Stimulated activated CD8-positive, alpha-beta memory T cell treated with anti-CD3 and anti-CD28 coated beads, Interleukin-15, amount 100 ng/mL, for 48 hours (primary cell): ENCODE measurements at places on chromosomes 1 and 21.

DNA sequence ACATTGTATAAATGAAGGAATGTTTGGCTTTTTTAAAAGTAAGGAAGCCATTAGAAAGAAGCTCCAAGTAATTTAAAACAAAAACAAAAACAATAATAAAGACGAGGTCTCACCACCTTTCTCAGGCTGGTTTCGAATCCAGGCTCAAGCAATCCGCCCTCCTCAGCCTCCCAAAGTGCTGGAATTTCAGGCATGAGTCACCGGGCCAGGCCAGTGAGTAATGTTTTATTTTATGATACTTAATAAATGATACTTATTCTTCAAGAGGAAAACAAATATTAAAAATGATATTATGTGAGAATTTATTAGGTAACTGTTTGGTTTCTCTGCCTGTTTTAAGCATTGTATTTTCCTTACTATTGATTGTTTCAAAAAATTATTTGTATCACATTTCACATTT, 201.4 kb upstream of the BRINP3 start:
- no peak for DNase-seq

- DNase-seq: no peak
These were observed 130.9 kb downstream of the PBX1 start for GRCh38 chr1:164689672-164690511.

- no peak for DNase-seq
These were observed 27.4 kb downstream of the VANGL1 start for GRCh38 chr1:115669002-115669673.

DNA sequence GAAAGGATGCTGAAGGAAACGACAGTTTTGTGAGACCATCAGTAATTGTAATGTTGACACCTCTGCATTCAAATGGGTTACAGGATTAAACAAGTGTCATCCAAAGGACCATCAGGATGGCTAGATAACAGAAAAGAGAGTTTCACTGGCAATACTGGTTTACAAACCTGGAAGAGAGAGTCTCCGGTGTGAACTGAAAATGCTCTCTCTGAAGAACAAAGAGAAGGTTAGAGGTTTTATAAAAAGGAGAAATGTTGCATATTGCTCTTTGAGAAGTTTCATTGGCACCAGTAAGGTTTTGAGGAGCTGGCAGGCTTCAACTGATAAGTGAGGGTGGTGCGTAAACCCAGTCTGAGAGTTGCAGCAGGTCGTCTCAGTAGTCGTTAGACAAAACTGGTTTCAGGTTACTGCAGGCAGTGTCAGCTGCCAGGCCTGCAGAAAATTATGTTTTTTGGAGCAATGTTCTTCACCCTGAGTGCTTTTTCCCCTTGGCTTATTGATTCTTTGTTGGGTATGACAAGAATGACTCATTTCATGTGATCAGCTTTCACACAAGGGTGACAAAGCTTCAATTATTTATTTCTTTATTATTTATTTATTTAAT, 42.2 kb downstream of the KCNK1 start:
- no peak for DNase-seq

DNA sequence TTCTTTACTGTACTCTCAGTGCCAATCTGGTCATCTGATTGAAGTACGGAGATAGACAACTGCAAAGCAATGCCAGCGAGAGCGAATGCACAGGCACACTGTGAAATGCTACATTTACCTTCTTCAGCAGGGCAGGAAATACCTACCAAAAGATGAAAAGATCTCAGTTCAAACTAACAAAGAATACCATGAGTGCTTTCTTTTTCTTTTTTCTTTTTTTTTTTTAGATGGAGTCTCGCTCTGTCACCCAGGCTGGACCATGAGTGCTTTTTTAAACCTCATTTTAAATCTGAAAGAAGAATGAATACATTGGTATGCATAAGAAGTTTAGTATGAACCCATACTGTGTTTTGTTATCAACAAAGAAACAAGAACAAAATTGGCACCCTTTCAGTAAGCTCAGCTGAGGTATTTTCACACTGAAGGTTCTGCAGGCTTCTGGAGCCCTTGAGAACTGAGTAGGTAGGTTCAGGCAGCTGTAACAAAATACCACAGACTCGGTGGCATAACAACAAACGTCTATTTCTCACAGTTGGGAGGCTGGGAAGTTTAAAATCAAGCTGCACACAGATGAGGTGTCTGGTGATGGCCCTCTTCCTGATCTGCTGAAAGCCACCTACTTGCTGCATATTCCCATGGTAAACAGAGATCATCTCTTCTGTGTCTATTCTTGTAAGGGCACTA, 1.7 kb upstream of the CHI3L2 start:
- no peak for DNase-seq

DNA sequence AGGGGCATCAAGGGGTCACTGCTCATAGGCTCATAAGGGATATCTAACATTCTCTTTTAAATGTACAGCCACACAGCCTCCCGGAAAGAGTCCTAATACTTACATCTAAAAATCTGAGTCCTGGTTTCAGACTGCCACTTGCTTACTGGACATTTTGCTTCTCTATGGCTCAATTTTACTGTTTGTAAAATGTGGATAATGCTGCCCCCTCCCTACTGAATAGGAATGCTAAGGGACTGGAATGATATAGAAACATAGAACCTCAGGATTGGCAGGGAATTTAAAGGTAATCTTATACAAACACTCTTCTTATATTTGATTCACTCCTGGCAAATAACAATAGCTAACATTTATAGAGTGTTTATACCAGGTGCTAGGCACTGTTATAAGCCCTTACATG, 910 bp upstream of the TNR start:
- no peak for DNase-seq

DNA sequence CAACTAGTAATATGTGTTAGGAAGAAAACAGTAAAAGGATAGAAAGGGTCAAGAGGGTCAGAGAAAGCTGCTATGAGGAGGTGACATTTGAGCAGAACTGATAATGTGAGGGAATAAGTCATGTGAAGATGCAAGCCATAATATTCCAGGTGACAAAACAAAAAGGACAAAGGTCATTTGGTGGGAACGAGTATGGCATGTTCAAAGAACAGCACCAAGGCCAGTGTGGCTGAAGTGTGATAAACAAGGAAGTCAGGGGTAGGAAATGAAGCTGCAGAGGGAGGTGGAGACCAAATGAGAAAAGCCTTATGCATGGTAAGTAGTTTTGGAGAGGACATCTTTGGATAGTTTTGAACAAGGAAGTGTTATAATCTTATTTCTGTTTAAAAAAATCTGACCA, 46.7 kb downstream of the LPGAT1 start:
- no peak for DNase-seq

GRCh38 chr1:189866606-189867005, 611.1 kb downstream of the BRINP3 start:
- DNase-seq: no peak

- no peak for DNase-seq
These were observed 156.1 kb downstream of the PIGK start for GRCh38 chr1:77063118-77063517.
